WERI-Rb-1 (cell line): ENCODE measurements at places on chromosomes 3 and 15.

- DNase-seq, result no peak
These were observed 71.2 kb downstream of the SSUH2 start for GRCh38 chr3:8573342-8573926.

DNA sequence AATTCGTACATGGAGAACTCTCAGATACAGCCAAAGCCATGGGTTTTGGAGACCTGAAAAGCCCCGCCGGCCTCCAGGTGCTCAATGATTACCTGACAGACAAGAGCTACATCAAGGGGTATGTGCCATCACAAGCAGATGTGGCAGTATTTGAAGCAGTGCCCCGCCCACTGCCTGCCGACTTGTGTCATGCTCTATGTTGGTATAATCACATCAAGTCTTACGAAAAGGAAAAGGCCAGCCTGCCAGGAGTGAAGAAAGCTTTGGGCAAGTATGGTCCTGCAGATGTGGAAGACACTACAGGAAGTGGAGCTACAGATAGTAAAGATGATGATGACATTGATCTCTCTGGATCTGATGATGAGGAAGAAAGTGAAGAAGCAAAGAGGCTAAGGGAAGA lies 23.5 kb downstream of the MYO5A start:
- no peak for DNase-seq

- DNase-seq, result no peak
These were observed 38.8 kb upstream of the MLF1 start for GRCh38 chr3:158532099-158532734.

GRCh38 chr3:85589145-85589544 lies 630.4 kb downstream of the CADM2 start:
- DNase-seq, result no peak

- DNase-seq, result no peak
These were observed 122.8 kb upstream of the PRR20G start for GRCh38 chr3:127410678-127411077.

DNA sequence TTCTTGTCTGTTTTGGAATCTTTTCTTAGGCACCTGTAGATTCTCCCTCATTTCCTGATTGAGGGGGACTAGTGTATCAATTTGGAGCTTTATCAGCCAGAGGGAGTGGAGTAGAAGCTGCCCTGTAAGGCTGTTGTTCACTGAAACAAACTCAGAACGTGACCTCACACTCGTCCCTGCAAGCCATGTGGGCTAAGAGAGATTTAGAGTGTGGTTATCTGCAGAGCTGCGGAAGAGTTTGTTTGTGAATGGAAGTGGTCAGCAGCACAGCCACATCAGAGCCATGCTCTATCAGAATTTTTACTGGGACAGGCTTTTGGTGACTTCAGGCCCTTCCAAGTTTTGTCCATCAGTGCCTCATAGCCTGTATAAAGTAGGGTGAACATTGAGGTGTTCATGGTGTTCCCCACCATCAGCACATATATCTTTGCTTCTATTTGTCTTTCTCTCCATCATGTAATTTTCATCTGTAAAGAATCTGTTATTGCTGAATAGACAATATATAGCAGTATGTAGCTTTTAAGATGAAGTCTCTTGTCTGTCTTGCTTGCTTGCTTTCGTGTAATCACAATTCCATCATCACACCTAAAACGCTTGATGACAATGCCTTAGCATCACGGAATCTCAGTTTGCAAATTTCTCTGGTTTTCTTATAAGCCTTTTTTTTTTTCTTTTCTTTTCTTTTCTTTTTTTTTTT lies 37.0 kb downstream of the LARS2 start:
- no peak for DNase-seq

- no peak for DNase-seq
These were observed 9.9 kb upstream of the LEKR1 start for GRCh38 chr3:156816091-156816793.

DNA sequence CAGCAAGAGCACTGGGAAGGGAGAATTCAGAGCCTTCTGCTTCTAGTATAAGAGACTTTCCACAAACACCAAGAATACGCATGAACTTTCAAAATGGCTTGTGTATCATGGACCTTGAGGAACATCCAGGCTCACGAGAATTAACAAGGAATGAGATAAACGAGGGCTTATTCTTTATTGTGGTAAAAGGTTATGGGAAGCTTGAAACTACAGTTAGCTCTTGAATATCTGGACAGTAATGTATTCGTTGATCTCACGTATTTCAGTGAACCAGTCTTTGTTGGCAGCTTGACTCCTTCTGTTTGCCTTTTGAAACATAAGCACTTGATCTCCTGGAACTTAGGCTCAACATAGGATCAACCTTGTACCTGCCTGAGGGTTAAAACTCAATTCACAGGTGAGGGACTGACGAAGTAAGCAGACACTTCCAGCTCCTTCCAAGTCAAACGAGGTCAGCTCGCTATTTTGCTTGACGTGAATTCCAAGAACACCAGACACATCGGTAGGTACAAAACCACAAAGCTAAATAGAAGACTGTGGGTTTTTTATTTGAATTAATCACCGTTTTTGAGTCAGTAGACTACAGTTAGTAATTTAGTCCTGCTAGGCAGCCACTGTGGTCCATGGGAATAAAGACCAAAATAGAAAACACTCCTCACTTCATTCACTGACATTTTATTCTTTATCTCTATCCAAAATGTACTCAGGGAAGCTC lies 30.8 kb downstream of the GALNT15 start:
- DNase-seq, result no peak

- DNase-seq, result peak; percentile 27
These were observed 9.3 kb downstream of the PXYLP1 start for GRCh38 chr3:141240687-141241615.

GRCh38 chr3:138187296-138188012 lies at the start of gene ARMC8:
Gene ARMC8, plus strand, starts transcription at chr3:138187301. Its CDS starts 254 bp downstream, at chr3:138187555.
- DNase-seq, result peak; percentile 56
